Left cardiac atrium (tissue), 4 donors: ENCODE measurements at places on chromosomes 5 and 9. TPM values are rescaled to one million over a fixed set of nuclear protein-coding genes. Genes with fewer than 3 reads are reported as not detected.

The SNCB gene
- total RNA-seq: 0.74 TPM

The LCN1 gene
- total RNA-seq: not detected

The NEUROG1 gene
- total RNA-seq: not detected

The TOR2A gene
- total RNA-seq: 5.1 TPM

The ELAVL2 gene
- total RNA-seq: not detected

The IL12B gene
- total RNA-seq: not detected

The CBY3 gene
- not detected for total RNA-seq

The C9orf153 gene
- 0.31 TPM for total RNA-seq

The MYO10 gene
- total RNA-seq: 3.8 TPM

The GDNF gene
- total RNA-seq: 0.18 TPM

The ELOVL7 gene
- total RNA-seq: 1.4 TPM

The WDR31 gene
- total RNA-seq: 4.9 TPM

The TMEM174 gene
- total RNA-seq: not detected

The TAF1L gene
- not detected for total RNA-seq

The PCDHB7 gene
- 1.0 TPM for total RNA-seq

The ZNF462 gene
- 29.3 TPM for total RNA-seq

The C9orf85 gene
- 6.7 TPM for total RNA-seq

The DIAPH1 gene
- 25.9 TPM for total RNA-seq

The IFNB1 gene
- not detected for total RNA-seq

The CDH6 gene
- 2.2 TPM for total RNA-seq

The CCT5 gene
- 106 TPM for total RNA-seq

The PCDHA1 gene
- total RNA-seq: not detected

The ENC1 gene
- total RNA-seq: 5.5 TPM

The IL33 gene
- total RNA-seq: 50.1 TPM

The COL27A1 gene
- total RNA-seq: 9.2 TPM

The POLE3 gene
- 22.9 TPM for total RNA-seq

The PCDHB13 gene
- total RNA-seq: 5.3 TPM

The HRCT1 gene
- 4.6 TPM for total RNA-seq

The CORO2A gene
- 0.60 TPM for total RNA-seq

The ZNF354B gene
- 8.2 TPM for total RNA-seq

The PBX3 gene
- 65.3 TPM for total RNA-seq

The NR4A3 gene
- total RNA-seq: 38.6 TPM

The ANKRD34B gene
- total RNA-seq: not detected

The PAEP gene
- not detected for total RNA-seq

The PHF19 gene
- total RNA-seq: 16.8 TPM

The HAPLN1 gene
- total RNA-seq: 0.29 TPM

The FRMD3 gene
- total RNA-seq: 40.0 TPM

The TEX48 gene
- not detected for total RNA-seq

The GRM6 gene
- not detected for total RNA-seq

The ACTBL2 gene
- total RNA-seq: not detected
